ENCODE measurements at places on chromosomes 2 and 18.

GRCh38 chr2:97945791-97946190, 50.0 kb downstream of the TMEM131 start:
- no peak for DNase-seq

- DNase-seq = no peak
These were observed 40.1 kb downstream of the NRP2 start for GRCh38 chr2:205722283-205722918.

DNA sequence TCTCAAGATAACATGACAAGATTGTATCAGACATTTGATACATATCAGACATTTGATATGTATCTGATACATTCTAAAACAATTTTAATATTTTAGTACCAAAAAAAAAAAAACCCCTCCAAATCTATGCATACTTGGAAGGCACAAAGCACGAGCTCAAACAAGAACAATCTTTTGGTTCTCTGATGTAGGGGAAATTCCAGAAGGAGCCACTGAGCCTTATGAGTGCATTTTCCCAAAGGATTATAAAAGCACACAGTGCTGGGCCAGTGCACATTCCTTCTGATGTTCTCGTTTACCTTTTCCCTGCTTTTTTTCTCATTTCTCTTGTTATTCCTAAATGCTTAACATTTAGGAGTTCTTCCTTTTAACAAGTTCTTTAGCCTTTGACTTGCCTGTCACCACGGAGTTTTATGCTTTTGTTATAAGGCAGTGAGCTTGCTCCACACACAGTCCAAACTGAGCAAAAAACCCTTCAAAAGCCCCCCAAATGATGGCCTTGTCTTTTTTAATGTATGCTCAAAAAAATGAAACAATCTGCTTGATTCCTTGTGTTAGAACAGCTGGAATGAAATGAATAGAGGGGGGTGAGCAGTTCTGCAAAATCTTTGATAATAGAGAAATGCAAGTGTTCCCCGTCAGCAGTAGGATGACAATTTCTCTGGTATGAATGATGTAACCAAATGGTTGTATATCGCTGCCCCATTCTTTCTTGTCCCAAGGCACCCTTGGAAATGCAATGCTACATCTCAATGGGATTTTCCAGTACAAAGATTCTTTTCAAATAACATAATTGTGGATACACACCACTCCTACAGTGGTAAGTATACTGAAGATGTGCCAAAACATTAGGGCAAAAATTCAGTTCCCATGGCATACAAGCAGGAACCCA, 597.2 kb upstream of the ZEB2 start:
- DNase-seq = no peak

DNA sequence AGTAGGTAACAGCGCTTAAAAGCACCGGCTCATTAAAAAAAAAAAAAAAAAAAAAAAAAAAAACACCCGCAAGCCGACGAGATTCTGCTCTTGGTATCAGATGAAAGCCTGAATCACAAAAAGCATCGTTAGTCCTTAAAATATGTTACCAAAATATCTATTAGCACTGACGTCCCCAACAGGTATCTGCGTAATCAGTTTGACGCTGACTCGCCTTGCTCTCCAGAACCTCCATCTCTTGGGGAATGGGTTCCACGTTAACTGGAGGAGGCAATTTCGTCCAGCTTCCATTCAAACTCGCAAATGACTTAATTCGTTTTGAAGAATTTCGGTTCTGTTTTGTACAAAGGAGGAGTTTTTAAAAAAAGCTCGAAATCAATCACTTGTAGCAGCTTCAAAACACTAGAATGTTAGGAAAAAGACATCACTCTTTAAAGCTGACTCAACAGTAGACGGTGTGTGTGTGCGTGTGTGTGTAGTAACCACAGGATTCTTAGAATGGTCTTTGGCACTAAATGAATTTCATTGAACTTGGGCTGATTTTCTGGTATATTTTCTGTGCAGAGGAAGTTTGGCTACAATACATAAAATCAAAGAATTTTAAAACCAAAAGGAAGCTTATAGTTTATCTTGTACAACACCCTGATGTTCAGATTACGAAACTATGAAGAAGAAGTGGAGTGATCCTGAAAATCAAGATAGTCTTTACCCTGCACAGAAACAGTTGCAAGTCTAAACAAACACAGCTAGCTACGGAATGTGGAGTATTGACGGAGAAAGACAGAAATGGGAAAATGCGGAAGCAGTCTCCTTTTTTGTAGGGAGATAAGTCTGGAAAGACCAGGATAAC, 1.1 kb upstream of the PGAP1 start:
- DNase-seq = peak; percentile 52

- DNase-seq = peak; percentile 42
These were observed 76.7 kb downstream of the RND3 start for GRCh38 chr2:150410809-150411208.
